ENCODE measurements at places on chromosomes 5 and 9. TPM values are rescaled to one million over a fixed set of nuclear protein-coding genes. Genes with fewer than 3 reads are reported as not detected.
A peak's percentile ranks its signal among the peaks of the same experiment; 100 is the strongest.

Gene ZNF354B
- 28.7 TPM for total RNA-seq

Gene PCDHGB7
- total RNA-seq, result 15.3 TPM

Gene CKMT2
- total RNA-seq, result 0.88 TPM

GRCh38 chr9:33426843-33427293 is 20.5 kb downstream of the AQP3 start:
- no peak for DNase-seq

Gene DMRT1
- not detected for total RNA-seq

GRCh38 chr5:99058466-99058865 is 129.7 kb upstream of the CHD1 start:
- no peak for DNase-seq

Gene HRCT1
- not detected for total RNA-seq

- DNase-seq, result no peak
These were observed 113.4 kb upstream of the ASTN2 start for GRCh38 chr9:117528225-117528624.

GRCh38 chr5:80275347-80275746 is 19.5 kb upstream of the SERINC5 start:
- DNase-seq, result peak; percentile 64

DNA sequence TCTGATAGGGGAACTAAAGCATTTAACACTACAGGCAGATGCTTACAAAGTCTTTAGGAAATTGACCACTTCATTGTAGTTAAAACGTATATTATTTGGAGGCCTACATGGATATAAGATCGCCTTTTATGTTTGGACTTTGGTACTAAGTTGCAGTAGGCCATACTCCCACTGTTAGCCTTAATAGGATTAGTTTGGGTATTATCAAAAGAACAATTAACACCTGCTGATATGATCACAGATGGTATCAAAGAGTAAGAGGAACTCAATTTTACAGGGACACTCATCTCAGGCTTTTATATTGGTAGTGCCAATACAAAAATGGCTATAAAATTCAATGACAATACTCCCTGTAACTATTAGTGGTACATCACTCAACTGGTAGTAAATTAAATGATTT is 1183.0 kb downstream of the MAT2B start:
- DNase-seq, result no peak

GRCh38 chr9:76717176-76717575 is 47.1 kb upstream of the PCA3 start:
- no peak for DNase-seq

Gene SH3TC2
- 0.27 TPM for total RNA-seq

Gene HTR1A
- not detected for total RNA-seq

GRCh38 chr9:107948601-107949000 is 459.0 kb upstream of the KLF4 start:
- no peak for DNase-seq

DNA sequence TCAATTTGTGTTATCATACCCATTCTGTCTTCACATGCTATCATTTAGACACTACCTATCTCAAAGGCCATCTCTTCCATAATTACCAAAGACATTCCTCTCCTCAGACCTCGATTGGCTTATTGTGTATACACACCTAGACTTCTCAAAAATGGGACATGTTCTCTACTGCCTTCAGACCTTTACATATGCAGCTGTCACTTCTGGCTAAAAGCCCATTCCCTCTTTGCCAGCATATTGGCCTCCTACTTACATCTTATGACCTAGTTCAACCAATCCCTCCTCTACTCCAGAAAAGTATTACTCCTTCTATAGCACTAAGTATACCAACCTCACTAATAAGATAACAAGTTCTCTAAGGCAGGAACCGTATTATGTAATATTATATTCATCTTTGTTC is 84.4 kb downstream of the RAPGEF6 start:
- no peak for DNase-seq

DNA sequence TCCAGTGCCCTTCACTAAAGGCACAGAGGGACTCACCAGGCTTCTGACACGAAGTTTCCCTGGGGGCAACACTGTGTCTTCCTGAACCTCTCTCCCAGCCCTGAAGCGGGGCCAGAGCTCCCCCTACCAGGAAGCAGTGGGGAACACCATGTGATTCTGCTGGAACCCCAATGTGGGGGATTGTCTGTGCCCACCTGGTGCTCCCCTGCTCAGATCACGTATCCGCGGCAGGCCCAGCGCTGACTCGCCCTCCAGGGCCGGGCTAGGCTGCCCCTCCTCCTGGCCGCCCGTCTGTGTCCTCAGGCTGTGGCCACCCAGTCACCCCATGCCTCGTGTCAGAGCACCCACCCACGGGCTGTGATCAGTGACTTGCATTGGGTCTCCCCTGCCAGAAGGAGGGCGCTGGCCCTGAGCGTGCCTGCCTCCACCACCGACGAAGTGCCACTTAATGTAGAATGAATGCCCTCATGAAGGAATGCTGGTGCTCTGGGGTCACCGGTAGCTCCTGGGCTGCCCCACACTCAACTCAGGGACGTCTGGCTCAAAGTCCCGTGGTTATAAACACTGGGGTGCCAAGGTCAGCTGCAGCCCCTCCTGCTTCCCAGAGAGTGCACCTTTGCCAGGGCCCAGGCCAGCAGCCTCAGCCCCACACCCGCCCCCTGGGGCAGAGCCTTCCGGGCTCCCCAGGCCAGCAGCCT is 22.1 kb downstream of the SARDH start:
- DNase-seq, result peak; percentile 74

Gene TMC1
- total RNA-seq, result not detected

Gene RNF20
- 57.5 TPM for total RNA-seq

- no peak for DNase-seq
These were observed 51.2 kb upstream of the ARRDC3 start for GRCh38 chr5:91434348-91434747.

DNA sequence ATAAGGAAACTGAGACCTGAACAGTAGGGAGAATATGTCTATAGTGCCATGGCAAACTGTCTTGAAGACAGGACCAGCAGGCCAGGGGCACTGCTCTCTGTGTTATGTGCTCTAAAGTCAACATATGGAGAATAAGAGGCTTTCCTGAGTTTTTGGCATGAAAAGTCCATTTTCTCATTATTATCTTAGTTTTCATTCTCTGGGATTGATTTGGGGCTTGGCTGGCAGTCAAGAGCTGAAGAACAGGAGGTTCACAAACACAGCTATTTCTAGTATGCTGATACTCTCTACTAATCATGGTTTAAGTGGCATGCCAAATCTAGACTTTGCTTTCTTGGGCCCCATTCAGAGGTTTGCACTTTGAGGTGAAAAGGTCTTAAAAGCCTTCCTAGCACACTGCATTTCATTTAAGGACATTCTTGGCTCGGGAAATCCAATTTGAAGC is 404.4 kb downstream of the ZNF608 start:
- no peak for DNase-seq

Gene GLE1
- total RNA-seq, result 15.9 TPM

DNA sequence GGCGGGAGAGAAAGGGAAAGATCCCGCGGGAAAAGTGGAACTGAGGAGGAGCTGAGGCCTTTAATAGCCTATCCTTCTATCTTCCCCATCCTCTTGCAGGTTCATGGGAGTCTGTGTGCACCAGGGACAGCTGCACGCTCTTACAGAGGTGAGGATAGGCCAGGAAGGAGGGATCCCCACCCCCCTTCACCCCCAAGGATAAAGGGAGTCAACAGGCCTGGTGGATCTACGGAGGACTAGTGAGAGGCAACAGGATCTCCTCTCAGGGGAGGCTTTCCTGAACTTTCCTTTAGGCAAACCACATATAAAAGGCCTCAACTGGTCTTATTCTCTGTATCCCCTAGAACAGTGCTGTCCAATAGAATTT is 1.1 kb downstream of the TESK1 start:
- no peak for DNase-seq

DNA sequence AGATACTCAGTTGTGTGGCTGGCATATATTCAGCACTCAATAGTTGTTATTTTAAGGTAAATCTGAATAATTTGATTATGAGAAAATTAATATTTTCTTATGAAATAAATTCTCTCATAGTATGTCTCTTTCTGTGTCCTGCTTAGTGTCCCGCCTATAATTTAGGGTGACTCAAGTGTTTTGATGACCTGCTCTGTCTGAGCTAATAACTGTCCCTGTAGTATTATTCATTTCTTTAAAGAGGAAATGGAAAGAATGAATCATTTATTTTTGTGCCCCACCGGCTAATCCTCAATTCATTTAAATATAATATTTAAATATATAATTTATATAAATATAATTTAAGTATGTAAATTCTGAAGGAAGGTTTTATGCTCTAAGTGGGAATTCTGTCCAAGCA is 4.1 kb downstream of the SLC1A1 start:
- DNase-seq, result no peak

Gene ELAVL2
- total RNA-seq, result 6.1 TPM

DNA sequence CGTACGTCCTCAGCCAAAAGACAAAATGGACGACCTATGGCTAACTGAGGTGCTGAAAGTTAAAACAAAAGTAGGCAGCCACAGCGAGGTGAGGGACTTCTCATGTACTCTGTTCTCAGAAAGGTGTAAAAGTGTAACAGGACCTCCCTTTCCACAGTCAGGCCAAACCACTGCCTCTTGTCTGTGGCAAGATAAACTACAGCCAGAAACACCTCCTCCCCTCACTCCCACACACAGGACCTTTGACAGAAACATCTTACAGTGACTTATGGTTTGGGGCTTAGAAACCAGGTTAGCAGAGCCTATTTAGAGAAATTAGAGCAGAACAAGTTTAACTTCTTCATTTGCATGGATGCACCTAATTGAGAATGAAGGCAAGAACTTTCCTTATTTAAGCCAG is 499.1 kb upstream of the GRIN3A start:
- DNase-seq, result no peak

Gene PITX1
- total RNA-seq, result 2.3 TPM

- DNase-seq, result no peak
These were observed at the start of gene SPINK1 for GRCh38 chr5:147831465-147831864. Gene SPINK1 (minus strand): TSS chr5:147831671. CDS start chr5:147831577, 94 bp downstream.

DNA sequence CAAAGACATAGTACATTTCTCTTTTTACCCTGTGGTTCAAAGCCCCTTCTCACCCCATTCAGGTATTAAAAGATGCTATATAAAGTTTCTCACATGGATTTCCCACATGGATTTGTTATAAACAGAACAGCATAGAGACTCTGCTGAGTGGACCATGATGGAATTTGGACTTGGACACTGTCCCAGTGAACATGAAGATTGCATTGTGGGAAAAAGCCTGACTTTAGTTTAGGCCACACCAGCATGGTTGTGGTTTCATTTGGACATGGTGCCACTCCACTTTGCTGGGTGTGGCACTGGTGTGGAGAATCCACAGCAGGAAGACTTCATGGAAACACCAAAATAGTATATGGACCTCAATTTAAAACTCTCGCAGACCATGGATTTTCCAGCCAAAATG is 124.6 kb downstream of the ARHGAP26 start:
- no peak for DNase-seq

- DNase-seq, result no peak
These were observed 388.0 kb downstream of the CDH12 start for GRCh38 chr5:22465177-22465576.

All from endodermal cell (in vitro differentiated cells).